Osteocyte (in vitro differentiated cells): ENCODE measurements at places on chromosomes 13 and 19.

- H3K27ac ChIP-seq = peak within 1 kb of the TSS; percentile 54
- no peaks in the 10 kb centered on the region for H3K27me3 ChIP-seq
- no peaks in the 10 kb centered on the region for H3K36me3 ChIP-seq
- no peak for DNase-seq
- peak within 1 kb of the TSS; percentile 77 for H3K4me3 ChIP-seq
These were observed at the start of gene PALM for GRCh38 chr19:708154-709143. Gene PALM (plus strand): TSS chr19:708935. CDS start chr19:709147, 212 bp downstream.

- peaks cover 4% of the 10 kb centered on the region for H3K4me1 ChIP-seq
- H3K36me3 ChIP-seq = peaks cover 44% of the 10 kb centered on the region
- H3K27me3 ChIP-seq = no peaks in the 10 kb centered on the region
- no peak overlapping the region for H3K27ac ChIP-seq
- no peak overlapping the region for H3K4me3 ChIP-seq
These were observed 3.8 kb upstream of the ZNF555 start for GRCh38 chr19:2837430-2837829.

DNA sequence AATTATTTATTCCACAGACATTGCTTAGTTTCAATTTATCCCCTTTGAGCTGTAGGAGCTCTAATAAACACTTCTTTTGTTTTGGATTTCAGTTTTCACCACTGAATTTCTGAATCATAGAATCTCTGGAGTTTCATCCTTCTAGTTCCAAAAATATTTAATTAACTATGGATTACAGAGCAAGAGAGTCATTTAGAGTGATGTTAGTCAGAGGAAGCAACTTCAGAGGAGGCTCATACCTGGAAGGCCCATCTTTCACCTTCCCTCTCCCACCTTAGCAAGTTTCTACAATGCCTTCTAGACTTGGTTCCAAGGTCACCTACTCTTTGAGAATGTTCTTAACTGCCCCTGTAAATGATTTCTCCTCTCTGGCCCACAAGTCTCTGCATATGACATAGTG is 353.2 kb downstream of the SPRY2 start:
- no peaks in the 10 kb centered on the region for H3K27me3 ChIP-seq
- no peak overlapping the region for H3K4me3 ChIP-seq
- peaks cover 26% of the 10 kb centered on the region for H3K4me1 ChIP-seq
- DNase-seq = no peak

- peaks cover 5% of the 10 kb centered on the region for H3K36me3 ChIP-seq
- DNase-seq = no peak
- H3K4me3 ChIP-seq = no peak overlapping the region
- peaks cover 18% of the 10 kb centered on the region for H3K4me1 ChIP-seq
These were observed 2.1 kb downstream of the ZNF563 start for GRCh38 chr19:12331211-12331941.

DNA sequence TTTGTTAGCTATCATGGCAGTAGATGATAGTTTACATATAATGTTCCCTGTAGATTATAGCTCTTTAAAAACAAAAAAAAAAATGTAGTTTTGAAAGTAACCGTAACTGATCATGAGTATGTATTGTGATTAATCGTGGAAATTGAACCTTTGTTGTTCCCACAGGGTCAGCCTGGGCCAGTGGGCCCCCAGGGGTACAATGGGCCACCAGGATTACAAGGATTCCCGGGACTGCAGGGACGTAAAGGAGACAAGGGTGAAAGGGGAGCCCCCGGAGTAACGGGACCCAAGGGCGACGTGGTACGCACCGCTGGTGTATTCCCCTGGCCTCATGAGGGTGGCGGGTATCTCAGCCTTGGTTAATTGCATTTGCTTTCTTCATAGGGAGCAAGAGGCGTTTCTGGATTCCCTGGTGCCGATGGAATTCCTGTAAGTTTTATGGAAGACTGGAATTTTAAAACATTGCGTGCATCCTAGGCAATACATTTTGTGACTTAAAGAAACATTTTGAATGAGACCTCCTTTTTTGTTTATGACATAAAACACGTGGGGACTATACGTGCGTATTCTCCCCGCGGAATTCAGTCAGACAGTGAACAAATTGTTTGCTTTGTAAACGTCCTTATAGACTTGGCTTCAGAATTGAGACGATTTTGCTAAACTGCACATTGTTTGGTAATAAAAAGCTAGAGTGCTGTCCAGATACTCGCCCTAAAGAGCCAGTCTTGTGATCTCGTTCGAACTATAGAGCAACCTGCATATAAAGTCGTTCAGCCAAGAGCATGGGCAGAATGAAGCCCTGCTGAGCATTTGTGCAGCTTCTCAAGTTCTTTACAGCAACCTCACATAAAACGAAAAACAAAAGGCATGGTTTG is 117.7 kb downstream of the COL4A2 start:
- no peak for DNase-seq
- peaks cover 65% of the 10 kb centered on the region for H3K36me3 ChIP-seq
- H3K4me1 ChIP-seq = peaks cover 65% of the 10 kb centered on the region
- H3K27me3 ChIP-seq = no peaks in the 10 kb centered on the region
- H3K27ac ChIP-seq = peak overlapping the region; percentile 91

- H3K27me3 ChIP-seq = peaks cover 16% of the 10 kb centered on the region
- no peak overlapping the region for H3K4me3 ChIP-seq
- no peak overlapping the region for H3K27ac ChIP-seq
These were observed 27.7 kb upstream of the CYSLTR2 start for GRCh38 chr13:48626077-48626449.

DNA sequence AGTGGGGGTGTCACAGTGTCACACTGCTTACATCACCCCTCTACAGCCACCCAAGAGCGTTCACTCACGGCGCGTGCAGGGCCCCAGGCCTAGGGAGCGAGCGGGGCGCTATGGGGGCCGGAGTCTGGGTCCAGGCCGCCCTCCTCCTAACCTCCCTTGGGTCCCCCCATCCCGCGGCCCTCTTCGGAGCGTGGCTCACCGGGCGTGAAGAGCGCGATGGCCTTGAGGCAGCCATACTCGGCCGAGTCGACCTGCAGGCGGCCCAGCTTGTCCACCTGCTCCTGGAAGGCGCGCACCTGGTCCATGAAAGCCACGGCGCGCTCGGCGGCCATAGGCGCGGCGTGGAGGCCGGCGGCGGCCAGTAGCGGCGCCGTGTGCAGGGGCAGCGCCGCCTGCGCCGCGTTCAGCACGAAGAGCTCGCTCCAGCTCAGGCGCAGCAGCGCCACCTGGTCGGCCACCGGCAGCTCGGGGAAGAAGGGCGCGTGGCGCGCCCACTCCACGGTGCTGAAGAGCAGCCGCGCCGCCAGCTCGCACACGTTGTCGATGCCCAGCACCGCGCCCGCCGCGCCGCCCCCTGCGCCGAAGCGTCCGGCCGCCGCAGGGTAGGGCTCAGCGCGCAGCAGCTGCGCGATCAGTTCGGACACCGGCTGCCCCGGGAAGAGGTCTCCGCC is 9.4 kb downstream of the OCEL1 start:
- peak overlapping the region; percentile 41 for H3K27ac ChIP-seq
- H3K4me3 ChIP-seq = peak overlapping the region; percentile 47
- peaks cover 16% of the 10 kb centered on the region for H3K36me3 ChIP-seq
- H3K27me3 ChIP-seq = no peaks in the 10 kb centered on the region
- H3K4me1 ChIP-seq = peaks cover 13% of the 10 kb centered on the region

DNA sequence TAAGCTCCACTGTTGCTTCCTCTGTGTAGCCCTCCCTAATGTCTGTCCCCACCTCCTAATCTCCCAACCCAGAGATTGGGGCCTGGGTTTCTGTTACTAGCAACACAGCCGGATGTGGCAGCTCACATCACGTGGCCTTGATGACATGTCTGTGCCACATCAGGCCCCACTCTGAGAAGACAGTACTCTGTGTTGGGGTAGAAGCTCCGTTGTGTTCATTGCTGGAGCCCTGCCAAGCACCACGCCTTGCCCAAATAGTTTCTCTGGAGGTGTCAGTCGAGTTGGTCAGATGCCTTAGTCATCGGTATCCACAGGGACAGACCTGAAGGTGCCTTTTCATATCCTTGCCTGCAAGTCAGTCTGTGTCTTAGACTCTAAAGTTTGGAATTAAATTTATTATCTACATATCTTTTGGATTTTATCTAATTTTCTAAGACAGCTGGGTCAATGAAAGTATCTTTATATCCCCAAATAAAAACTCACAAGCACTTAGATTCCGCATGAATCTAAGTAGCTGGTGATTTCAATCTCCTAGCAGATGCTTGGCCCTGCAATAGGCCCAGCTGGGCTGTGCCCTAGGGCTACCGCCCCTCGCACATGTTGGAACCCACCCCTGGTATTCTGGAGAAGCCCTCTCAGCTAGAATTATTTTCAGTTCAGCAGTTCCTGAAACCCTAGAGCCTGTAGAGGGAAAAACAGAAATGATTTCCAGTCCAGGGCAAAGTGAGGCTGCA is 204.0 kb upstream of the TSHZ3 start:
- H3K36me3 ChIP-seq = no peaks in the 10 kb centered on the region
- no peak overlapping the region for H3K27ac ChIP-seq
- no peak for DNase-seq
- H3K4me1 ChIP-seq = no peaks in the 10 kb centered on the region
- no peak overlapping the region for H3K4me3 ChIP-seq
- H3K27me3 ChIP-seq = no peaks in the 10 kb centered on the region

DNA sequence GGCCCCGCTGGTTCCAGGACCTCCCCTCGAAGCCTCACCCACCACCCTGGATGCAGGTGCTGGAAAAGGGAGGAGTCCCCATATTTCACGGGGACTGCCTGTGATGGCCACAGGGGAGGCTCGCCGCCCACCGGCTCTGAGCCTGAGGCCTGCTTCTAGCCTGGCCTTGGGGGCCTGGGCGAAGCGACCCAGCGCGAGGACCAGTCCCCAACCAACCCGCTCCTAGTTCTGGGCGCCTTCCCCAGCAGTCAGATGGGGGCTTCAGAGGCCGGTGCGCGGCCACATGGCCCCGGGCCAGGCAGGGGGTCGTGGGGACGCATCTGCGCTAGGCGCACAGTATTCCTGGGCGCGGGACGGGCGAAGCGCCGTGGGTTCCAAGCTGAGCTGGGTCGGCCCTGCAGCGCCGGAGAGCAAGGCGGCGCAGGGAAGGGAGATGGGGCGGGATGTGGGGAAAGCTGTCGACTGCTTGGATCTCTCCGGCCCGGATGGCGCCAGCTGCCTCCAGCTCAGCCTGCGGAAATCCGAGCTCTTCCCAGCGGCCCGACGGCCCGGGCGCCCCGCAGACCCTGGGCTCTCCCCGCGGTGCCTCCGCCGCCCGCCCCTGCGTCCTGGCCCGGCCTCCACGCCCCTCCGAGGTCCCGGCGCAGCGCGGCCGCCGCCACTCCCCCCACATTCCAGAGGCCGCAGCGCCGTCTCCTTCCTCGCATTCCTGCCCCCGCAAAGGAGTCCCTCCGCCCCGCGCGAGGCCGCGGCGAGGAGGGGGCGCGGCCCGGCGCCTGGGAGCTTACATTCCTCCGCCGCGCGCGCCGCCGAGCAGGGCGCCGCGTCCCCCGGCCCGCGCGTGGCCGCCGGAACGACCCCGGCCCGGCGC is at the start of gene WTIP:
WTIP (plus strand) TSS at position 788 of the 871 bp plus-strand sequence. CDS start 217 bp downstream, outside the sequence.
- DNase-seq = peak; percentile 94
- peak within 1 kb of the TSS; percentile 67 for H3K27ac ChIP-seq
- H3K4me1 ChIP-seq = peaks cover 25% of the 10 kb centered on the region
- peak within 1 kb of the TSS; percentile 83 for H3K4me3 ChIP-seq
- no peaks in the 10 kb centered on the region for H3K27me3 ChIP-seq
- peaks cover 4% of the 10 kb centered on the region for H3K36me3 ChIP-seq

GRCh38 chr19:38685666-38686529 is 38.4 kb downstream of the ACTN4 start:
- peak overlapping the region; percentile 97 for H3K27ac ChIP-seq
- H3K4me1 ChIP-seq = peaks cover 91% of the 10 kb centered on the region
- DNase-seq = no peak

GRCh38 chr19:11446652-11447301 is 11.3 kb downstream of the PRKCSH start:
- H3K27me3 ChIP-seq = no peaks in the 10 kb centered on the region
- no peak overlapping the region for H3K27ac ChIP-seq
- H3K36me3 ChIP-seq = peaks cover 11% of the 10 kb centered on the region
- no peak overlapping the region for H3K4me3 ChIP-seq
- DNase-seq = no peak

DNA sequence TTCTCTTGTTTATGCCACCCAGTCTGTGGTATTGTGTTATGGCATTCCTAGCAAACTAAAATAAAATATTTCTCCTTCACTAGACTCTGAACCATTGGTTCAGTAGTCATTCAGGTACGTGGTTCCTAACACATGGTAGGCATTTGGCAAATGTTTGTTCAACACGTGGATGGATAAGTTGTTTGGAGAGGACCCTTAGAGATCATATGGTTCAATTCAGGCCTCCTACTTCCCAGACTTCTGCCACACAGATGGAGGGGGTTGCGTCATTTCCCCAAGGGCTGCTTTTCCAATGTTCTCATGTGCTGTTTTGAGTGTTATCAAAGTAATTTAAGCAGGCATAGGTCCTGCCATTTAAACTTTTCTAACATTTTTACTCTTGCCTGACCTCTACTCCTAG is 6.7 kb downstream of the CXCL17 start:
- peak overlapping the region; percentile 9 for H3K27ac ChIP-seq
- H3K36me3 ChIP-seq = no peaks in the 10 kb centered on the region
- no peak overlapping the region for H3K4me3 ChIP-seq
- H3K4me1 ChIP-seq = peaks cover 16% of the 10 kb centered on the region

DNA sequence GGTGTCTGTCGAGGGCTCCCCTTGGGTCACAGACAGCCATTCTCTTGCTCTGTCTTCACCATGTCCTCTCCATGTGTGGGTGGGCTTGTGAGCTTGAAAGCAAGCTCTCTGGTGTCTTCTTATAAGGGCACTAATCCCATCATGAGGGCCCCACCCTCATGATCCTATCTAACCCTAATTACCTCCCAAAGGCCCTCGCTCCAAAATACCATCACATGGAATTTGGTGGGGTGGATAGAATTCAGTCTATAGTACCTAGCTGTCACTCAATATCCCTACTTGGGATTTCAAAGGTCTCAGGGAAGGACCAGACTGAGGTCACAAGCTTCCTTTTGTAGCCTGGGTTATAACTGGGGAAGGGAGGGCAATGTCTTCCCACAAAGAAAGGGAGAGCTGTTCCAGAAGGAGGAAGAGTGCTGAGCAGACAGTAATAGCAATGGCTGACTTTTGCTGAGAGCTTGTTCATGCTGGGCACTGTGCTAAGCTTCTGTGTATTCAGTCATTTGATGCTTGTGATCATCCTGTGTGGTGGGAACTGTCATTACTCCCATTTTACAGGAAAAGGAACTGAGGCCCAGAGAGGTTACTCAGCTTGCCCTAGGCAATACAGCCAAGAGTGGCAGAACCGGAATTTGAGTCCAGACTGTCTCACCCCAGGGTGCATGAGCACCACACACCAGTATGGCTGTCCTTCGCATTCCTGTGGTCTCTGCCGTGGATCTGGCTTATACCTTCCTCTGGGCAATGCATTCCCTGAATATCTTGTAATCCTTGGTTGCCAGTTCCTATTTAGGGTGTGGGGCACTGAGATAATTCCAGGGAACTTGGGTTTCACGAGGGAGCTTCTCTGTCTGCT is 8.2 kb downstream of the FXYD5 start:
- no peak for DNase-seq
- peak overlapping the region; percentile 85 for H3K27ac ChIP-seq
- H3K4me1 ChIP-seq = peaks cover 17% of the 10 kb centered on the region
- H3K4me3 ChIP-seq = no peak overlapping the region
- no peaks in the 10 kb centered on the region for H3K27me3 ChIP-seq

GRCh38 chr19:16944626-16945363 is 56.0 kb downstream of the F2RL3 start:
- no peaks in the 10 kb centered on the region for H3K27me3 ChIP-seq
- H3K4me3 ChIP-seq = no peak overlapping the region
- DNase-seq = peak; percentile 49
- peaks cover 30% of the 10 kb centered on the region for H3K36me3 ChIP-seq
- H3K27ac ChIP-seq = no peak overlapping the region
- H3K4me1 ChIP-seq = no peaks in the 10 kb centered on the region
